ENCODE measurements at places on chromosomes 13 and 19.
A peak's percentile ranks its signal among the peaks of the same experiment; 100 is the strongest.

GRCh38 chr19:54461613-54462012 is 2.0 kb downstream of the LENG9 start:
- peak; percentile 32 for DNase-seq

GRCh38 chr13:74289861-74290773 is 155.9 kb upstream of the KLF12 start:
- DNase-seq: peak; percentile 87

DNA sequence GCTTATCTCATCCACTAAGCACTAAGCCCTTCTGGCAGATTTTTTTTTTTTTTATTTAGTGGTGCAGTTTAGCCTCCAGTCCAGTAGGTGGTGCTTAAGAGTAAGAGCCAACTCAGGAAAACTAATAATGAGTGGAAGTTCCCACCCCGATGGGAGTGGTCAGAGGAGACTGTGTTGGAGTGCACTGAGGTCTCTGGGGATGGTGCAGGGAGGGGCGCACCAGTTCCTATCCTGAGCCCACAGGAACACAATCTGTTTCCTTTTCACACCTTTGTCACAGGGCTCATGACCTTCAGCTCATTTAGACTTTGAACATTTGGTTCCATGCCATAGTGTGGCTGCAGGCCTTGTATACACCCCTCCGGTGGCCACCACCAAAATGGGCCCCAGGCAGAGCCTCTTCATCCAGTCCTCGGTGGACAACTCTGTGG is 367.4 kb downstream of the SPRY2 start:
- peak; percentile 40 for DNase-seq

DNA sequence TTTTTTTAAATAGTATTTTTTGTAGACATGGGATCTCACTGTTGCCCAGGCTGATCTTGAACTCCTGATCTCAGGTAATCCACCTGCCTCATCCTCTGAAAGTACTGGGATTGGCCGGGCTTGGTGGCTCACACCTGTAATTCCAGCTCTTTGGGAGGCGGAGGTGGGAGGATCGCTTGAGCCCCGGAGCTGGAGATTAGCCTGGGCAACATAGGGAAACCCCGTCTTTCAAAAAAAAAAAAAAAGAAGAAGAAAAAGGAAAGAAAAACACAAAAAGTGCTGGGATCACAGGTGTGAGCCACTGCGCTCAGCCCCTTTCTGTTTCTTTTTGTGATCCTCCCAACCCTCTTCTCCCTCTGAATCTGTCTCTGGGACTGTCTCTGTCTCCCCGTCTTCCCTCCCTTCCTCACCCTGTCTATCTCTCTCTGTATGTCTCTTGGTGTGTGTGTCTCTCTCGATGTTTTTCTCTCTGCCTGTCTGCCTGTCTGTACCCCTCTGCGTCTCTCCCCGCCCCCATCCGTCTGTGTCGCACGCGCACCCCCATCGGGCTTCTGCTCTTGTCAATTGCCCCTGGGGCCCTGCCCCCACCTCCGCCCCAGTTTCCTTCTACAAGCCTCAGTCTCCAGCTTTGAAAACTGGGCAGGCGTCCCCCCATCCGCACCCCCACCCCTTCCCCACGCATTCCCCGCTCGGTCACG is 540 bp upstream of the ZFP36 start:
- DNase-seq: no peak

GRCh38 chr19:10009714-10010224 is 535 bp downstream of the COL5A3 start:
- peak; percentile 29 for DNase-seq

DNA sequence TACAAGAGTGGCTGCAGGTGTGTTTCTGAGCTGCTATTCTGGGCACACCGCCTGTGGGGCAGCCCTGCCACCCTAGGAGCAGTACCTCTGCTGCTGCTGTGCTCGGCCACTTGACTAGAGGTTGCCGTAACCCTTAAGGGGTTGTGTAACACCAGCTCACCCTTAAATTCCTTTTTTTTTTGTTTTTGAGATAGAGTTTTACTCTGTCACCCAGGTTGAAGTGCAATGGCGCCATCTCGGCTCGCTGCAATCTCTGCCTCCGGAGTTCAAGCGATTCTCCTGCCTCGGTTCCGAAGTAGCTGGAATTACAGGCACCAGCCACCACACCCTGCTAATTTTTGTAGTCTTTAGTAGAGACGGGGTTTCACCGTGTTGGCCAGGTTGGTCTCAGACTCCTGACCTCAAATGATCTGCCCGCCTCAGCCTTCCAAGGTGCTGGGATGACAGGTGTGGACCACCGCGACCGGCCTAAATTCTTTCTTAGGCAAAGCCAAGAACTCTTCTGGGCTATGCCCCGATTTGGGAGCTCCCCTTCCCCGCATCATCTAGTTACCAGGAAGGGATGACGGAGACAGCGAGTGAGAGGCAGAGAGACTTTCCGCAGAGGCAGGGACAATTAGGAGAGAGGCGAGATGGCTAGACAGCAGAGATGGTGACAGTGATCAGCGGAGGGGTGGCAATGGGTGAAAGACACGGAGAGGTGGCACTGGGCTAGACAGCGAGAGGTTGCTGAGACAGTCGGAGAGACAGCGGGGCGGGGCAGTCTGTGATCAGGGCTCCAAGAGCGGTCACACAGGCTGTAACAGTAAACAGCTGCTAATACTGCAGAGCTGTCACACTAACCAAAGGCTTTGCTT is 4.4 kb upstream of the LILRA5 start:
- no peak for DNase-seq

DNA sequence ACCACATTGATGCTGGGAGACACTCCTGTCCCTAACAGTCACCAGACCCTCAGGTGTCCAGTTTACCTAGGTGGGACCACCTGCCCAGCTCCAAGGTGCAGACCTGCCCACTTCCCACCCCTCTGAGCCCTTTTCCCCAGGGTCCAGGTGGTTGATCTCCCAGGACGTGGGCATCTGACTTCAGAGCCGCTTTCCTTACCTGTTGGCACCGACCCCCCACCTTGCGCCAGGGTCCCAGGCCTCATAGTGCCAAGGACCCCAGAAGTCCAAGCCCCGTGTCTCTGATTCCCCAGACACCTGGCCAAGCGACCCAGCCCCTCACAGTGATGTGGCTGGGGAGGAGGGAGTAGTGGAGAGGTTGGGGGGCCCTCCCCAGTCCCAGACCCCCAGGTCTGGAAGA is 9.6 kb upstream of the BBC3 start:
- no peak for DNase-seq

GRCh38 chr19:38924388-38924787 is 6.2 kb downstream of the SARS2 start:
- DNase-seq: no peak

DNA sequence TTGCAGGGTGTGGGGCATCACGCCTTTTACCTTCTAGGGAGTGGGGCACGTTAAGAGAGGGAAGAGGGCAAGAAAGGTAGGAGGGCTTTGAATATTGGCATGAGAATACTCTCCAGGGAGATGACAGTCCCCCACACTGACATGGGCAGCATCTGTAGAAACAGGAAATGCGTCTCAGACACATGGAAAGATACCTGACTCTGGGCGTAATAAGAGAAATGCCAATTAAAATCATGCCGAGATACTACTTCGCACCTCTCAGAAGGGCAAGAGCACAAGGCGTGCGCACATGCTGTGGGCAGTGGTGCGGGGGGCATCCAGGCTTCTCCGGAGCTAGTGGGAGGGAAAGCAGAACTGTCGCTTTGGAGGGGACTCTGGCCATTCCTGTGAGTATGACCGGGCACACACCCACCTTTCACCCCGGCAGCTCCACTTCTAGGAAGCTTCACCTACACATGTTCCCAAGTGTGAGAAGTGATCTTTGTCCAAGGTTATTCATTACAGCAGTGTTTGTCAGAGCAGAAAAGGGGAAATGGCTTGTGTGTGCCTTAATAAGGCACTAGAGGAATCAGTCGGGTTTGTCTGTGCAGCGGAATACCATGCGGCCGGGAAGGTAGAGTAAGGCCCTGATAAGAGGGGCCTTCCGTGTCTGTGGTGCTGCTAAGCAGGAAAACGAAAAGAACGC is 99.5 kb downstream of the SIPA1L3 start:
- DNase-seq: no peak

GRCh38 chr19:5943045-5943444 is 29.0 kb downstream of the CAPS start:
- DNase-seq: no peak

GRCh38 chr13:98765996-98766519 is 13.6 kb upstream of the SLC15A1 start:
- DNase-seq: no peak

GRCh38 chr13:97757807-97758206 is 195.7 kb upstream of the IPO5 start:
- DNase-seq: peak; percentile 97

GRCh38 chr13:106819413-106820180 is 251.7 kb upstream of the ARGLU1 start:
- DNase-seq: no peak

- DNase-seq: peak; percentile 69
Measured at GRCh38 chr13:73656863-73657262, 477.3 kb downstream of the KLF12 start.

- DNase-seq: no peak
Measured at GRCh38 chr13:35231426-35231825, 245.1 kb downstream of the MAB21L1 start.

DNA sequence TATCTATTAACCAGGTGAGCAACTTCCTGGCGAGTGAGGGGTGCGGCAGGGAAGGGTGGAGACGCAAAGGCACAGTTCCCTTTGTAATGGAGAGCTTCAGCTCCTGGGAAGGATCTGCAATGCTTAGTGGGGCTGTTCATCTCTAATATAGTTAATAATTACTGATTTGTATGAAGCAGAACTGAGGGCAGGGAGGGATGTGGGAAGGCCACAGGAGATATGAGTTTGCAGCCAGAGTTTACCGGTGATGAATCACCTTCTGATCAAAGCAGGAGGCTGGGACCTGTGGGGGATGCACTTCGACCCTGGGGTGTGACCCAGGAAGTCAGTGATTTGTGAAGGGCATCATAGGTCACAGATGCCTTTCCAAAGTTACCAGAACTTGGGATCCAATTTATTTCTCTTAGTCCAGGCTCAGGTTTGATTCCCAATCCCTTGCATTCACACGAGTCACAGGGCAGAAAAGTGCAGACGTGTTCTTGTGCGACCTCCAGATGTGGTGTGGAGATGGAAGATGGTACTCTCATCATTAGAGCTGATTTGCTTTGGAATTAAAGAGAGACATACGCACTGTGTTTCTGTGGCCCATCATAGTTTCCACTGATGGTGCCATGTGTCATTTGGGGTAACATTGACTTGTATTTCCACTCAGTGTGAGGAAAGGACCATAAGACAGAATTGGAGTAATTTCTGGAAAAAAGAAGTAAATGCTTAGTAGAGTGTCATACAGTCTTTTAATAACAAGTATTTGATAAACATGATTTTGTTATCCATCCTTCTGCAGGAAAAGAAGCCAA is 55.0 kb downstream of the LRCH1 start:
- no peak for DNase-seq

DNA sequence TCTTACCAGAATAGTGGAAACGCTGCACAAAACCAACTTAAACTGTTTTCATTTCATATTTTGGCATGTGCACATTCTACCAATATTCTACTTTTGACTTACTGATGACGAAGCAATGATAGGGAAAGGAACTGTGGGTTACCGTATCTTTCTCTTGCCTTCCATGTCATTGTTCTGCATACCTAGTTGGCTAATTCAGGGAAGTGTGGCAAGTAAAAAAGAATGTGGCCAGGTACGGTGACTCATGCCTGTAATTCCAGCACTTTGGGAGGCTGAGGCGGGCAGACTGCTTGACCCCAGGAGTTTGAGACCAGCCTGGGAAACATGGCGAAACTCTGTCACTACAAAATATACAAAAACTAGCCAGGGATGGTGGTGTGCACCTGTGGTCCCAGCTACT is 108.2 kb downstream of the SIPA1L3 start:
- no peak for DNase-seq

DNA sequence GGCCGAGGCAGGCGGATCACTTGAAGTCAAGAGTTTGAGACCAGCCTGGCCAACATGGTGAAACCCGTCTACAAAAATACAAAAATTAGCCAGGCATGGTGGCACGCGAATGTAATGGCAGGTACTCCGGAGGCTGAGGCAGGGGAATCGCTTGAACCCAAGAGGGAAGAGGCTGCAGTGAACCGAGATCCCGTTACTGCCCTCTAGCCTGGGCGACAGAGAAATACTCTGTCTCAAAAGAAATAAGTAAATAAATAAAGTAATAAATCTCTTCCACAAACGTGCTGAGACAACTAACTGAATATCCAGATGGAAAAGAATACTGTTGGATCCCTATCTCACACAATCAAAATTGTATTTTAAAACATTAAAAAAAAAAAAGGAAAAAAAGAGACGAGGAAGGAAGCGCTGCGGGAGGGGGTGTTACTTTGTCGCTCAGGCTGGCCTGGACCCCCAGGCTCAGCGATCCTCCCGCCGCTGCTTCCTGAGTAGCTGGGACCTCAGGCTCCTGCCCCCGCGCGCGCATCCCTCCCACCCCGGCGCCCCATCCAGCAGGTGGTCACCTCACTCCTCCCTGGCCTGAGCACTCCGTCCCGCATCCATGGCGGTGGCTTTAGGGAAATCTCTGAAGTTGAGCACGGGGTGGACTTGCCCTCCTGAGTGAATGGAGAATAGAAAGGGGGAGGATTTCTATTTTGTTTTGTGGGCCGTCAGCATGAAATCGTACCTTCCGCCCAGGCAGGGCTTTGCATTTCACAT is 628 bp upstream of the ZNF813 start:
- no peak for DNase-seq

- no peak for DNase-seq
Measured at GRCh38 chr13:40207001-40207478, 459.4 kb downstream of the FOXO1 start.

DNA sequence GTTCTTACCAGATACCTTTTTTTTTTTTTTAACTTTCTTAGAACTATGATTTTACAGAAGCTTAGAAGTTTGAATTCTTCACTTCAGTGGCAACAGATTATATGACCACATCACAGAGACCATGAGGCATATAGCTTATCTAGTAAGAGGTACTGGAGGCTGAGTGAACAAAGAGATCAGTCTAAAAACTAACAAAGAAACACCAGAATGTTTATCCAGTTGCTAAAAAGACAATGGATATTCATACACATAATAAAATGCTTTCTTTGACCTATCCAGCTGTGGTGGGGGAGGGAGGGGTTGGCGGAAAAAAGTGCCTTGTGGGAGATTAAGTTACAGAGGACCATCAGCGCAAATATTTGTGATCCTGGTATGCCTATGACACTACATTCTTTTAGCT is 34.7 kb upstream of the SLITRK6 start:
- DNase-seq: no peak

DNA sequence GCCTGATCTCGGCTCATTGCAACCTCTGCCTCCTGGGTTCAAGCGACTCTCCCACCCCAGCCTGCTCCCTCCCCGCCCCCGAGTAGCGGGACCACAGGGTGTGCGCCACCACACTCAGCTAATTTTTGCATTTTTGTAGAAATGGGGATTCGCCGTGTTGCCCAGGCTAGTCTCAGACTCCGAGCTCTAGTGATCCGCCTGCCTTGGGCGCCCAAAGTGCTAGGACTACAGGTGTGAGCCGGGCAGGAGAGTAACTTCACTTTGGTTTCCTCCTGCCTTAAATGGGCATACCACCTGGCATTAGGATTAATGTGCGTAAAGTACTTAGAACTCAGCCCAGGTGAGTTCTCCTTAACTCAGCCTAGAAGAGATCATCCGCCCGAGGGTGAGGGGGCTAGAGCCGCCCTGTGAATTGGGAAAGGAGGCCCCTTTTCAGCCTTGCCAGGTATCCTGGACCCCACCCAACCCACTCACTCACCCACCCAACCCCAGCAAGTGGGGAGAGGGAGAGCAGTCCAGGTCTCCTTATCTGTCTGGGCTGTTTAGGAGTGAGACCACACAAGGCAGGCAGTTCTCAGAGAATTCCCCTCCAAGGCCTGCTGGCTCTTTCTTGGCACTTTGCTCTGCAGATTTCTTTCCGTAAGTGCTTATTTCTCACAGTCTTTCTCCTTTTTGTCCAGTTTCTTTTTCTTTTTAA is 1.2 kb upstream of the ZFP36 start:
- DNase-seq: no peak

Data from cardiac fibroblast (primary cell).